ENCODE measurements at places on chromosomes 7 and 10. TPM values are rescaled to one million over a fixed set of nuclear protein-coding genes. Genes with fewer than 3 reads are reported as not detected.

GNGT1 gene
- not detected for polyA plus RNA-seq

DNA sequence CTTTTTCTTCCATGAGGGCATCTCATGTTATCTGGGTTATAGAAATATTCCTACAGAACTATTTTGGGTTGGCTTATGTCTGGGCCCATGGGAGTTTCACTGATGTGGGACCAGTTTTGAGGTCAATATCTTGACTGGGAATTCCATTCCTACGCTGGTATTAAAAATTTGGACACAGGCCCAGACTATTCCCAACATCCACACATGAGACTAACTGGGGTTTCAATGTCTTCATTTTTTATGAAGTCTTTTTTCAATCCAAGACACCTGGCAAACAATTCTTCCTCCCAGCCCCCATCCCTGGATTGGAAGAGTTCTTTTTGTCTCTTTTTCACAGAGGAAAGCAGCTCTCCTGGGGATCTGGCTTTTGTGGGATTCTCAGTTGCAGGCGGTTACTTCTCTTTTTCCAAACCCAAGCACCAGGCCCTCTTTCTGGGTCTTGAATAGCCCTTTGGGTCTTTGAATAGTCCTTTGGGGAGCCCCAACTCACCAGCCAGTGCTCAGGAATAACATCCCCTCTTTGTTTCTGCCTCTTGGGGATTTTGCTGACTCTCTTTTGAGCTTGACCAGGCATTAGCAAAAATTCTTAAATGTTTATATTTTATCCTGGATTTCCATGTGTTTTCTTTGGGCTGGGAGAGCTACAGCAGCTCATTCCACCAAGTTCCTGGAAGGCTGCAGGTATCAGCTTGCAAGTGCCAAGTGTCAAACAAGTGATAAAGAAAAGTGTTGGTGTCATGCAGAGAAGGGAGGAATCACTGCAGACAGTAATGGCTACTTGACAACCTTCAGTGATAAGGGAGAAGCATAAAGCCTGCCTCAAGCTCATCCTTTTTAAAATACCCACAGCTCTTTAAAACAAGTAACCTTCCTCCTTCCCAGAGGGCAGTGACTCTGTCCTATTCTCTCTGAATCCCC lies 234.3 kb downstream of the ADAM12 start:
- DNase-seq, result no peak

- no peak for DNase-seq
Measured at GRCh38 chr10:48557511-48558123, 47.3 kb downstream of the ARHGAP22 start.

DNA sequence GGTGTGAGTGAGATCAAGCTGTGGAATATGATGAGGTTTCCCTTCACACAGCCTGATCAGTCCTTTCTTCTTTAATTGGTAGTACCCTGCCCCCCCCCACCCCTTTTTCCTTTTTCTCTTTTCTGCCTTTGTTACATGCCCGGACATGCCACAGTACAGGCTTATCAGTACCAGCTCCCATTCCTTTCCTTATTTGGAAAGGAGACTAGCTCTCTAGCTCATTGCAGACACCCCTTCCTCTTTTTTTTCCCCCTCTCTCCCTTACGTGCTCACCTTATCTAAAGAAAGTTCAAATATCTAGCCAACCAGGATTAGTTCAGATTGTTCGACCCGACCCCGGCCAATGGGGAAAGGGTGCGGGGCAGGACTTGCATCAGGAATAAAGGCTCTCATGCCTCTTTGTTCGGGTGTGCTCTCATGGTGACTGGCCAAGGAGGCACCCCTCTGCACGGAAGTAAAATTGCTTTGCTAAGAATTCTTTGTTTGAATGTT lies 230.4 kb downstream of the ACTR3B start:
- no peak for DNase-seq

- no peak for DNase-seq
Measured at GRCh38 chr10:55746002-55746401, 615.1 kb downstream of the ZWINT start.

ITPRID1 gene
- not detected for polyA plus RNA-seq

GRCh38 chr7:111952783-111953182 lies 253.4 kb downstream of the DOCK4 start:
- no peak for DNase-seq

GRCh38 chr10:30813872-30814481 lies 184.4 kb upstream of the LYZL2 start:
- DNase-seq, result no peak

DNA sequence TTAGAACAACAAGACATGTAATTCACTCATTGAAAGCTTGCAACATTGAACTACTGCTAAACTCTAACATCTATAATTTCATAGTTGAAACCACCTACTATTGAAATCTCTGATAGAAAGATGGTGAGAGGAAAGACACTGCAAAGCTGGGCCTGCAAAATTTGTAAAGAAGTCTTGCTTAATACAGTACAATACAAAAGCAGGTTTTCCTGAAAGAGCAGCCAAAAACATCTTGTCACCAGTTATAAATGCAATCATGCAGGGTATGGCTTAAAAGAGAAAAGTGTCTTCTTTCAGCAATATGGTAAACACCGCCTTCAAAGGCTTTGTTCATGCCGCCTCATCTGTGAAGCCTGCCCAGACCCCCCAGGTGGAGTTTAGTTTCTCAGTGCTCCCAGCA lies 109.2 kb downstream of the ANK3 start:
- no peak for DNase-seq

DNA sequence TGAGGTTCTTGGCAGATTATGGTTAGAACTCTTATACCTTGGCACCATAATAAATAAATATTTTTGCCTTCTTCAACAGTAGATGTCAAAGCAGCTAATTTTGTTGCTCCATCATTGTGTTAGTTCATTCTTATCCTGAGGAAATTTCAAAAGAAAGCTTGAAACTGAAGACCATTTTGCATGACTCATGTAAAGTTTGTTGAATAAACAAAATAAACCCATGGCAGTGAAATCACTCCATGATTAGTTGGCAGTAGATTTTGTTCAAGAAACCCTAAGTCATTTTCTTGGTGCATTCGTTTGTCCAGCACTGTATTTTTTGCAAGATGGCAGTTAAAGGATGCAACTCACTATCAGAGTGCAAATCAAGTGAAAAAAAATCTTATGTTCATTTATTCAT lies 91.6 kb downstream of the HECW1 start:
- peak; percentile 21 for DNase-seq

PRSS58 gene
- not detected for polyA plus RNA-seq

- DNase-seq, result no peak
Measured at GRCh38 chr10:58764087-58764747, 251.5 kb downstream of the BICC1 start.

GRCh38 chr10:80964179-80964578 lies 426.5 kb downstream of the SH2D4B start:
- DNase-seq, result no peak

GRCh38 chr10:92574548-92575261 lies 812 bp upstream of the IDE start:
- no peak for DNase-seq

PDE6C gene
- not detected for polyA plus RNA-seq

AGMO gene
- polyA plus RNA-seq, result 0.10 TPM

- no peak for DNase-seq
Measured at GRCh38 chr7:26073041-26073440, 79.0 kb upstream of the NFE2L3 start.

- no peak for DNase-seq
Measured at GRCh38 chr7:83610649-83611304, 38.2 kb downstream of the SEMA3E start.

DNA sequence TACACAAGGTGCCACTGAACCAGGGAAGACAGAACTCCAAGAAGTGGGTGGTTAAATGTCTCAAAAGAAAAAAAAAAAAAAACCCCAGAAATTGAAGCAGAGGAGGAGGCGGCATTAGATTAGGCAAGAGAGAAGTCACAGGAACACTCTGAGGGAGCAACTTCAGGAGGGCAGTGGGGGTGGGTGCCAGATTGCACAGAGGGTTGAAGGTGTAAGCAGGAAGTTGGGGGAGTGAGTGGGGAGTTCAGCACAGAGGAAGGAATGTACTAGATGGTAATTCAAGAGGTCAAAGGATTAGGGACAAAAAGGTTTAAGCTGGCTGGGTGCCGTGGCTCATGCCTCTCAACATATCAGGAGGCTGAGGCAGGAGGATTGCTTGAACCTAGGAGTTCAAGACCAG lies 110.0 kb upstream of the PDLIM1 start:
- DNase-seq, result no peak
